NCI-H510A (cell line): ENCODE measurements at places on chromosomes 12 and 14.

DNA sequence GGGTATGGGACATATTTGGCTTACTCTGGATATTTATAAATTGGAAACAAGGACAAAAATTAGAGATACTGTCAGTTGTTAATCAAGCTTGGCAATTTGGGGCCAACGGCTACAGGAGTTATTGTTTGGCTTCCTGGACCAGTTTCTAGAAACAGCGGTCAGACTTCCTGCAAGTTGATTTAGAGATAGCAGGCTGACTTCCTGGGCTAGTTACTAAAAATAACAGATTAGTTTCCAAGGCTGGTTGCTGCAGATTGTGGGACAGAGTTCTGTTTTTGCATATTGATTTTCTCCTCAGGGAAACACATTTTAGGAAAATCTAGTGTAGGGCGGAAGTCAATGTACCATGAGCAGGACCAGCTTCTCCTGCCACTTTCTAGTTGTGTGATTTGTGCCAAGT, 144.0 kb upstream of the TMPO start:
- DNase-seq, result no peak

DNA sequence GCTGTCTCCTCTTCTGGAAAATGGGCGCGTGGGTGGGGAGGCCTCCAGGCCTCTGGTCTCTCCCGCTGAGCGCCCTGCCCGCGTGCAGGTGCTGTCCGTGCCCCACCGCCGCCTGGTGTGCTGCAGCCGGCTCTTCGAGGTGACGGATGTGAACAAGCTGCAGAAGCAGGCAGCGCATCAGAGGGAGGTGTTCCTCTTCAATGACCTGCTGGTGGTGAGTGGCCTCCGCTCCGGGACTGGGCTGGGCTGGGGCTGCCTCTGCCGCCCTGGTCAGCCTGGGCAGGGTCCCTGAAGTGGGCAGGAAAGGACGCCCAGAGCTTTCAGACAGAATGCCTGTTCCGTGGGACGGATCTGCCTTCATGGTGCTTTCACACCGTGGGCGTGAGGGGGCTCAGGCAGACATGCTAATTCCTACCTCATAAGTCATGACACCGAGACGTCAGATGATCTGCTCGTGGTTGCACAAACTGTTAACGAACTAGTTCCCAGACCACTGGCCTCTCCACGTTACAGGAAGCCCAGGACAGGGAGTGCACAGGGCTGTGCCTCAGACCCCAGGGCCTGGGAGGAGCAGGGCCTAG, 50.5 kb downstream of the SLC6A12 start:
- DNase-seq, result no peak

DNA sequence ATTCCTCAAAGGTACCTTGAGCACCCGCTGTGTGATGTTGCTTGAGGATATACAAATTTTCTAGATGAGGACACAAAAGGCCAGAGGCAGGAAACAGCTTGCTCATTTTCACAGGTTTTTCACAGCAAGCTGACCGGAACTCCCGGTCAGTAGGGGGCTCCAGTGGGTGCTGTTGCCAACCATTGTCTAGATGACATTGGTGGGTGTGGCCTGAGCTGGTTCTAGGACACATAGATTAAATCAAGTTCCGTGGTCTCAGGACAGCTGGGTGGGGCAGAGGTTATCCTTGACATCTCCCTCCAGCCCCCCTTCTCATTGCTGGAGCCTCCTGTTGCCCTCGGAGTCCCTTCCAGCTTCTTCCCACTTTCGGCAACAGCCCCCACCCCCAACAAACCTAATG, 153.6 kb upstream of the FKBP4 start:
- DNase-seq, result no peak

DNA sequence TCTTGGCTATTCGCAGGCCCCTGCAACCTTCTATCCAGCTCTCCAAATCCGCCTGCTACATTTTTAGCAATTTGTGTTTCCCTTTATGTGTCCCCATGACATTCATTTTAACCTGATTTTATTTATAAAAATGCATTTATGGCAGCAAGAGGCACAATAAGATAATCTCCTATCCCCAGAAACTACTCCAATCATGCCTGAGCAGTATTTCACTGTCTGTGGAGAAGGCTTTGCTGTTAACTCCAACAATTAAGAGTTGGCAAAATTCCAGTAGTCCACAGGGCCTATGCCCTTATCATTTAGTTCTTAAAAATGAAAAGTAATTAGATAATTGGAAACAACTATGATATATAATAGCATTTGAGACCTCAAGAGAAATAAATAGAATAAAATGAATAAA, 462.4 kb downstream of the TRHDE start:
- no peak for DNase-seq

DNA sequence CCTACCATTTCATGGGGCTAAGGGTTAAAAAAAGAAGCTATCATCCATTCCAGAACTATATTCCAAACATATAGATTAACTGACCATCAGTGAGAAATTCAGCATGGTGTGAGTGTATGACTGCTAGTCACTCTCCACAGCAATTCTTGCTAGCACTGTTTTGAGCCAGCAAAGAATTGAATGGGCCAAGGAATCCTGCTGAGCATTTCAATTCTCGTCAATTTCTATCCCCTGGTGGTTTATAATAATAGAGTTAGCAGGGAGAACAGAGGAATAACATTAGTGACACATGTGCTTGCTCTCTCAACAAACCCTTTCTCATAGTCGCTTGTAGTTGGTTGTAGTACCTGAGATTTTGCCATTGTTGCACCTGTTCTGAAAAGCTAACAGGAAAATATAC, 7.2 kb downstream of the MBIP start:
- no peak for DNase-seq

DNA sequence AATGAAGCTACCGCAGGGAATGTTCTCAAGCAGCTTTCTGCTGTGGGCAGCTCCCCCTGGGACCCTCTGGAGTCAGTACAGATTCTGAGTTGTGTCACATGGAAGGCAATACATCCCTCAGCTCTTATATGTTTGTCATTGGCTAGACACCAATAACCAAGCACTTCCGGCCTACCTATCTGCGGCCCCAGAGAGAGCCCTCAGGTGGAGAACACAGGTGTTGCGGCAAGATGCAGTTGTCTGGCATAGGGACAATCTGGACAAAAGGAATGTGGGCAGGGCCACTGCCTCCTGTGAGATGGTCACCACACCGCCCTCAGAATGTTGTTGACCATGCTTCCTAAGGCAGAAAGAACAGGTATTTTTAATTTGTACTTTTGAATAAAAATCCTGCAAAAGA, 118.7 kb downstream of the BRMS1L start:
- no peak for DNase-seq

GRCh38 chr14:77554816-77555599, 56.4 kb upstream of the ISM2 start:
- DNase-seq, result no peak

- no peak for DNase-seq
Measured at GRCh38 chr12:109797905-109798669, 35.1 kb downstream of the TRPV4 start.

- DNase-seq, result no peak
Measured at GRCh38 chr12:47160316-47161244, 80.8 kb upstream of the AMIGO2 start.

DNA sequence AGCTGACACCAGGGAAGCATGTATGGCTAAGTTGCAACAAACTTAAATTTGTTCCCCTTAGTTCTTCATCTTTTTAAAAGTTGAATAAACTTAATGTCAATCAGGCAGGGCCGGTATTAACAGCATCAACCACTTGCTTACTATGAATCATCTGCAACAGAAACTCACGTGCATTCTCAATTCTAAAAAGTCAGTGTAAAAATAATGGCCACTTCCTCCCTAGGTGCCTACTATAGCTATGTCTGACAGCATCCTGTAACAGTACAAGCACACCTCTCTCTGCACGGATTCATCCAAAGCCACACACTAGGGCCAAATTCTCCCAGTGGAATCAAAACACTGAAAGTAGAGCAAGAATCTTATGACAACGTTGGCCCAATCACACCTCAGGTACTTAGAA, 48.6 kb downstream of the PPP1R36 start:
- no peak for DNase-seq

DNA sequence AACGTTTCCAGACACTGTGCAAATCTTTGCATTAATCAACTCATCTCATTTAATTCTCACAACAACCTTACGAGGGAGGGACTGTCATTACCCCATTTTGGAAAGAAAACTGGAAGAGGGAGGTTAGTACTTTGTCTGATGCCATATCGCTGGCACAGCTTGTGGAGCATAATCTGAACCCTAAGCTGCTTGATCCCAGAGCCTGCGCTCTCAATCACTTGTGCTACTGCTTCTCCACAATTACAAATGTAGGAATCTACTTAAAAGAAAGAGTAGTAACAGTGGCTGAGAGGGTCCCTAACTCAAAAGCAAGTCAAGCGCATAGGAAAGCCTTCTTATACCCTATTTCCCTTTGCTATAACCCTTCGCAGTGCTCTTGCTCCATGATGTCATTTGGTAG, 3.2 kb downstream of the EFS start:
- no peak for DNase-seq

DNA sequence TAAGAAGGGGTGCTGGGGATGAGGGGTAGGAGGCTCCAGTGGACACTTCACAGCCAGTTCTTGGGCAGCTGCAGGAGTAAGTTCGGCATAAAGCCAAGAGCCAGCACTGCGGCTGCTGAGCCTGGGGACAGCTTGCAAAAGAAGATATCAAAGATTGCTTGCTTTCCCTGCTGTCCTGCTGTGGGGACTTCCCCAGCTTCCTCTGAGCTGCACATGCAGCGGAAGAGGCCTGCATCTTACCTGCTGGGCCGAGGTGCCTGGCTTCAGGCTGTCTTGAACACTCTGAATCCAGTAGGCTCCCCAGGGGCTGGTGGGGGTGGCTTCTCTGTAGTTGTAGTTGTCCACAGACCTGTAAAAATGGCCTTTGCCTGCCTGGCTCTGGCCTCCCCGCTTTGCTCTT, 1.3 kb downstream of the CHGA start:
- DNase-seq, result no peak

DNA sequence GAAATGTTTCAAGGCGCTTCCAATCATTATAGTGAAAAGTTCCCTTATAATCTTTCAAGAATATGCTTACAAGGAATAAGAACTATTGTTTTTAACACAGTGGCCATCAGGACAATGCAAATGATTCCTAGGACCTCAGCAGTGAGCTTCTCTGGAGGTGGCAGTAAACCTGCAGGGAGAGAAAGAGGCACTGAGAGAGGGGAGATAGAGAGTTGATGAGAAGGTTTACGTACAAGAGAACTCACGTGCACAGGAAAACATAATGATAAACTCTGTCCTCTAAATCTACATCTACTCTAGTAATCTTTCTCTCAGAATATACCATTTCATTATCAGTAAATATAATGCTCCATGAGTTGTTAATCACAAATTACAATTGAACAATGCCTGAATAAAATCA, 715 bp downstream of the KLRC4 start:
- DNase-seq, result no peak

- no peak for DNase-seq
Measured at GRCh38 chr12:88035907-88036289, 6.7 kb upstream of the C12orf50 start.

GRCh38 chr12:12724421-12725085, 7.4 kb downstream of the CDKN1B start:
- no peak for DNase-seq

- DNase-seq, result no peak
Measured at GRCh38 chr14:72292689-72293024, 360.4 kb downstream of the RGS6 start.

- no peak for DNase-seq
Measured at GRCh38 chr14:102873546-102874061, 48.9 kb upstream of the AMN start.

DNA sequence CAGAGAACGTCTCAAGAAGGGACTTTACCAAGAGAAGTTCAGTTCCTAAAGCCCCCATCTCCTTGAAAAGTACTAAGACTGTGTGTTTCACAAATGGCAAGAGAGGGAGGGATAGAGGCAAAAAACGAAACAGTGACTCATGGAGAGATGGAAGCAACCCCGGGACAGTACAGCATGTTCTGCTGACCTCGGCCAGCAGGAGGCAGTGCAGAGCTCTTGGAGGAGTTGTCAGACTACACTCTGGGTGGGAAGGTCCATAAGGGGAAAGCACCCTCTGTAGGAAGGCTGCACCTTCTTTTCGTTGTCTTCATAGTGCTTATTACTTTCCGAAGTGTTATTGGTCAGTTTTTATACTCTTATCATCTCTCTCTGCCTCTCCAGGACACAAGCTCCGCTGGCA, 525.2 kb upstream of the CCDC196 start:
- DNase-seq, result no peak

DNA sequence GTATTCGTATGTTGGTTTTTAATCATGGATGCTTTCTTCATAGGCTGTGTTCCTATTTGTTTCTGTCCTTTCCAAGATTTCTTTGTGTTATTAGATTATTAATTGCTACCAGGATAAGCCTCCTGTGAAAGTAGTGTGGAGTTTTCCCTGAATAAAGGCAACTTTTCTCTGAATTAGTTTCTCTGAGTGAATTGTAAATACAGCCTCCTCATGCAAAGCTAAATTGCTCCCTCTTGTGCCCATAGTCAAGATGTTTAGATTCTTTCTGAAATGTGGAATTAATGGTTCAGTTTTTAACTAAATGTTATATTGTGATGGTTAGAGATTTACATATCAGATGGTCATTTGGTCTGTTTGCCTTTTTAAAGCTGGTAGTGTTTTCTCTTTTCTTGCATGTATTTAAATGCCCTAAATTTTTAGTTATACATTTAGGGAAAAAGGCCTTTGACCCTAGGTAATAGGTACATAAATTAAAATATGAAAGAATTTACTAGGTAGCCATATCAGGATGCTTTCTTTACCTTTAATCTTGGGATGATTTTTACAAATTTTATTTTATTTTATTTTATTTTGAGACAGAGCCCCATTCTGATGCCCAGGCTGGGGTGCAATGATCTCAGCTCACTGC, 8.9 kb downstream of the APAF1 start:
- DNase-seq, result no peak

DNA sequence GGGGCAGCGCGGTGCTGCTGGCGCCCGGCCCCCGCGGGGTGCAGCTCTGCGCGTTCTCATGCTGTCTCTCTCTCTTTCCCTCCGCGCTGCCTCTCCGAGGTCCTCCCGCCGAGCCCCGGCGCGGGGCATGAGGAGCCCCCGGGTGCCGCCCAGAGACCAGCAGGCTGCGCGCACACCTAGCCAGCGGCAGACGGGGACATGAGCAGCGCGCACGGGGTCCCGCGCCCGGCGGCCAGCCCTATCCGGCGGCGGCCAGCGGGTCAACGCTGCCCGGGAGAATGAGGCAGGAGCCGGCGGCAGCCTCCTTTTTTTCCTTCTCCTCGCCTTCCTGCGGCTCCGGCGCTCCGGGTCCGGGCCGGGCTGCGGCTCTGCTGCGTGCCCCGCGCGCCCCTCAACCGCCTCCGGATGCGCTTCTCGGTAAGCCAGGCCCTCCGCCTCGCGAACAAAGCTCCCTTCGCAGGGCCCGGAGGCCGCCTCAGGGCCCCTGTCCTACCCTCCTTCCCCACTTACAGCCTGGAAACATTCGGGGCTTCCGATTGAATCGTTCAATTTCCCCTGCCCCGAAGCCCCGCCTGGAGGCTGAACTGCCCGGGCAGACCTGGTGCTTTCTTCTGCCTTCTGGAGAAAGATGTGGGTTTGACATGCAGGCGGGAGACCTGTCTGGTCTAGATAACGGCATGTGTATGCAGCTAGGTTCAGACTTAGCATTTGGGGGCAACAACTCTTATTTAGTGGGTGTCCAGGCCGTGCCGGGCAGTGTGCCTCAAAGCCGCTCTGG, at the start of gene TUNAR:
Gene TUNAR, plus strand, starts transcription at position 72 of the 778 bp plus-strand sequence.
- no peak for DNase-seq

- no peak for DNase-seq
Measured at GRCh38 chr14:56422221-56422620, 157.4 kb upstream of the TMEM260 start.
